ENCODE measurements at places on chromosomes 2 and 18. TPM values are rescaled to one million over a fixed set of nuclear protein-coding genes. Genes with fewer than 3 reads are reported as not detected.

PDE11A gene
- total RNA-seq, result not detected

AQP12A gene
- total RNA-seq, result not detected

RPRD1A gene
- total RNA-seq, result 33.4 TPM

SLC9A4 gene
- 0.05 TPM for total RNA-seq

TMEM163 gene
- total RNA-seq, result 2.3 TPM

GTF2A1L gene
- total RNA-seq, result not detected

KCNIP3 gene
- not detected for total RNA-seq
